ENCODE measurements at places on chromosomes 1 and 21. TPM values are rescaled to one million over a fixed set of nuclear protein-coding genes. Genes with fewer than 3 reads are reported as not detected.

The B3GALT2 gene
- total RNA-seq = 0.23 TPM

The RNF2 gene
- total RNA-seq = 5.2 TPM

The MPZ gene
- 3.4 TPM for total RNA-seq

The ANKRD35 gene
- 2.3 TPM for total RNA-seq

The LRIG2 gene
- 4.4 TPM for total RNA-seq

The CLCA4 gene
- total RNA-seq = not detected

The WNT2B gene
- 0.68 TPM for total RNA-seq

The CD244 gene
- total RNA-seq = 1.1 TPM

The TRIM58 gene
- 0.95 TPM for total RNA-seq

The OLIG2 gene
- not detected for total RNA-seq

The RORC gene
- total RNA-seq = 17.6 TPM
